Activated naive CD8-positive, alpha-beta T cell treated with anti-CD3 and anti-CD28 coated beads, Interleukin-2, amount 50 U/mL, for 24 hours (primary cell): ENCODE measurements at places on chromosomes 1 and 21.

GRCh38 chr1:116624040-116624439 lies 43.5 kb downstream of the IGSF3 start:
- no peak for DNase-seq
- H3K4me1 ChIP-seq = peaks cover 15% of the 10 kb centered on the region
- H3K4me3 ChIP-seq = no peak overlapping the region
- no peak overlapping the region for H3K27ac ChIP-seq

GRCh38 chr1:47757226-47757975 lies 239.8 kb downstream of the TRABD2B start:
- no peaks in the 10 kb centered on the region for H3K36me3 ChIP-seq
- H3K4me3 ChIP-seq = no peak overlapping the region
- no peaks in the 10 kb centered on the region for H3K4me1 ChIP-seq
- DNase-seq = no peak

GRCh38 chr1:211986628-211987254 lies 48.6 kb downstream of the INTS7 start:
- no peak for DNase-seq
- H3K4me1 ChIP-seq = peaks cover 13% of the 10 kb centered on the region
- no peak overlapping the region for H3K4me3 ChIP-seq
- H3K27ac ChIP-seq = peak overlapping the region; percentile 31
- no peaks in the 10 kb centered on the region for H3K27me3 ChIP-seq
- H3K36me3 ChIP-seq = peaks cover 46% of the 10 kb centered on the region

- no peak overlapping the region for H3K27ac ChIP-seq
- H3K4me3 ChIP-seq = no peak overlapping the region
- no peaks in the 10 kb centered on the region for H3K36me3 ChIP-seq
- no peak for DNase-seq
- no peaks in the 10 kb centered on the region for H3K27me3 ChIP-seq
- no peaks in the 10 kb centered on the region for H3K4me1 ChIP-seq
These were observed 49.0 kb downstream of the MAP3K21 start for GRCh38 chr1:233376382-233377110.

GRCh38 chr1:185559684-185560331 lies 174.4 kb upstream of the HMCN1 start:
- peak overlapping the region; percentile 15 for H3K4me3 ChIP-seq
- peak overlapping the region; percentile 47 for H3K27ac ChIP-seq
- peak; percentile 47 for DNase-seq

DNA sequence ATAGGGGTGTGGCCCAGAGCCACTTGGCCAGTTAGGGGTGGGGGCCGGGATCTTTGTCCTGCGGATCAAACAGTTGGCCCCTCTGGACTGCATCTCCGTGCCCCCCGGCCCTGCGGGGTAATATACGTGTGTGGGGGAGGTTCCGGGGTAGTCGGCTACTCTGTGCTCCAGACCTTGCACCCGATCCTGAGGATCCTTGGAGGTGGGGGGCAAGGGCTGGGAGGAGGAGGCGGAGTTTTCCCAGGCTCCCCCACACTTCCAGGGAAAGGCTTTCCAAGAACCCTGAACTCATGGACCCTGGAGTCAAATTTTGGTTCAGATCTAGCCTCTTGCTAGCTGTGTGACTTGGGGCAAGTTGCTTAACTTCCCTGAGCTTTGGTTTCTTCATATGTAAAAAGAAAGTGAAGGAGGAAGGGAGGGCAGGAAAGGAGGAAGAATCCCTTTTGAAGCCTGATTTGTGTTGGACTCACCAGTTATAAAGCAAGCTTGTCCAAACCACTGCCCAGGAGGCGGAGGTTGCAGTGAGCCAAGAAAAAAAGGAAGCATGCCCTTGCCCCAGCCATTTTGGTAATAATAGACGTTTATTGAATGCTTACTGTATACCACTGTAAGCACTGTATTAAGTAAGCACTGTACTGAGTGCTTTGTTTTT lies 686 bp downstream of the MIIP start:
- H3K27me3 ChIP-seq = no peaks in the 10 kb centered on the region
- H3K4me3 ChIP-seq = peak overlapping the region; percentile 83
- H3K4me1 ChIP-seq = peaks cover 9% of the 10 kb centered on the region
- peaks cover 7% of the 10 kb centered on the region for H3K36me3 ChIP-seq

DNA sequence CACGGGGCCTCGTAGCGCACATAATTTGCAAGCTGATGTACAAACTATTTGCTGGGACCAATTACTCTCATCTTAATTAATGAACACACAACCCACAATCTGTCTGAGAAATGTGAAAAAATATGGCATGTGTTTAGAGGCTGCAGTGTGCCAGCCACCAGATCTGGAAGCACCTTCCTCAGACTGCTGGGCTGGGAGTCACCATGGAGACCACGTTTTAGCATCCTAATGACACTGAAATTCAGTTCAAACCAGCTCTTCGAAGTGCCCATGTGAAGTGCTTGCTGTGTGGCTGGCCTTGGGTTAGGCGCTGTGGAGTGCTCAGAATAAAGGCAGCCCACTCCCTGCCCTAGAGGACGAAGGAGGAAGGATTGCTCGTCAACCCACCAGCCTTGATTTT lies 482.4 kb downstream of the OMA1 start:
- H3K4me3 ChIP-seq = no peak overlapping the region
- DNase-seq = no peak
- H3K36me3 ChIP-seq = no peaks in the 10 kb centered on the region
- H3K4me1 ChIP-seq = no peaks in the 10 kb centered on the region
- no peak overlapping the region for H3K27ac ChIP-seq
- H3K27me3 ChIP-seq = no peaks in the 10 kb centered on the region

- no peaks in the 10 kb centered on the region for H3K36me3 ChIP-seq
- H3K27ac ChIP-seq = no peak overlapping the region
- no peak overlapping the region for H3K4me3 ChIP-seq
- DNase-seq = no peak
These were observed 251.2 kb upstream of the VAMP3 start for GRCh38 chr1:7519861-7520395.

DNA sequence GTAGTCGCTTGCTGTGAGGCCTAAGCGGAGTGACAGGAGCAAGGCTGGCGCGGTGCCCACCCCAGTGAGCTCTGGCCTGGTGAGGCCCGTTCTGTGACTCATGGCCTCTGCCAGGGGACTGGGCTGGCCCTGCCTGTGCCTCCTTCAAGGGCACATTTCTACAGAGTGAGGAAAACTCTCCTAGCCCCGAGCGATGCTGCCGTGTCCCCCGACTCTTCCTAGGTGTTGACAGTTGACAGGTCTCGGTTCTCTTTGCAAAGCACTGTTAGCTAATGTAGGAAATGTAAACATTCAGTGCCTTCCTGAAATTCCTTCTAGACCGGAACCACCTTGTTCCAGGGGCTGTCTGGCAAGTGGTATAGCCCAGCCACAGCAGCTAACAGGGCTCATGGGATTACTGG lies 43.9 kb downstream of the ABCG1 start:
- DNase-seq = no peak
- peaks cover 11% of the 10 kb centered on the region for H3K4me1 ChIP-seq
- no peak overlapping the region for H3K27ac ChIP-seq
- no peak overlapping the region for H3K4me3 ChIP-seq
- no peaks in the 10 kb centered on the region for H3K36me3 ChIP-seq

DNA sequence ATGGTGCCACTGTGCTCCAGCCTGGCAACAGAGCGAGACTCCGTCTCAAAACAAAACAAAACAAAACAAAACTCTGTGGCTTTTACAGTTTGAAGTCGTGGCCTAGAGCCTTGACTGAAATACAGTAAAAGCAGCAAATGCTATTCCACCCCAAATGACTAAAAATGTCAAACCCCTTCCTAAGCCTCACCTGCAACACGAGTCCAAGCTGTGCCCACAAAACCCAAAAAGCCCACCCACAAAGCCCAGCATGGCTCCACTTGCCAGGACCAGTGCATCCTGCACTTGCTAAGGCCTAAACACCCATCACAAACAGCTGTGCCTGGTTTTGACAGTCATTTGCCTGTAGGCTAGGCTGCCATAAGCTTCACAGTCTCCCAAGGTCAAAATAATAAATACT lies 21.3 kb downstream of the VAV3 start:
- peaks cover 61% of the 10 kb centered on the region for H3K4me1 ChIP-seq
- H3K4me3 ChIP-seq = no peak overlapping the region
- H3K27ac ChIP-seq = no peak overlapping the region
- no peaks in the 10 kb centered on the region for H3K27me3 ChIP-seq
- peaks cover 3% of the 10 kb centered on the region for H3K36me3 ChIP-seq
- DNase-seq = no peak

GRCh38 chr1:198893141-198893540 lies 254.3 kb downstream of the PTPRC start:
- H3K27me3 ChIP-seq = no peaks in the 10 kb centered on the region
- no peak for DNase-seq
- H3K4me3 ChIP-seq = no peak overlapping the region
- H3K36me3 ChIP-seq = peaks cover 9% of the 10 kb centered on the region
- H3K4me1 ChIP-seq = peaks cover 11% of the 10 kb centered on the region

- H3K4me3 ChIP-seq = no peak overlapping the region
- H3K4me1 ChIP-seq = no peaks in the 10 kb centered on the region
- peaks cover 4% of the 10 kb centered on the region for H3K27me3 ChIP-seq
- H3K27ac ChIP-seq = no peak overlapping the region
- no peaks in the 10 kb centered on the region for H3K36me3 ChIP-seq
These were observed 122.7 kb downstream of the RGS21 start for GRCh38 chr1:192439373-192440025.

GRCh38 chr1:69568421-69569174 lies 876 bp downstream of the LRRC7 start:
- peak overlapping the region; percentile 67 for H3K27ac ChIP-seq
- H3K36me3 ChIP-seq = peaks cover 1% of the 10 kb centered on the region
- peaks cover 6% of the 10 kb centered on the region for H3K4me1 ChIP-seq
- H3K4me3 ChIP-seq = peak overlapping the region; percentile 71
- DNase-seq = no peak
- peaks cover 32% of the 10 kb centered on the region for H3K27me3 ChIP-seq

- no peak for DNase-seq
- H3K4me3 ChIP-seq = no peak overlapping the region
- no peaks in the 10 kb centered on the region for H3K36me3 ChIP-seq
- H3K4me1 ChIP-seq = no peaks in the 10 kb centered on the region
- H3K27me3 ChIP-seq = no peaks in the 10 kb centered on the region
These were observed 229.2 kb downstream of the RHOU start for GRCh38 chr1:228964178-228965089.

DNA sequence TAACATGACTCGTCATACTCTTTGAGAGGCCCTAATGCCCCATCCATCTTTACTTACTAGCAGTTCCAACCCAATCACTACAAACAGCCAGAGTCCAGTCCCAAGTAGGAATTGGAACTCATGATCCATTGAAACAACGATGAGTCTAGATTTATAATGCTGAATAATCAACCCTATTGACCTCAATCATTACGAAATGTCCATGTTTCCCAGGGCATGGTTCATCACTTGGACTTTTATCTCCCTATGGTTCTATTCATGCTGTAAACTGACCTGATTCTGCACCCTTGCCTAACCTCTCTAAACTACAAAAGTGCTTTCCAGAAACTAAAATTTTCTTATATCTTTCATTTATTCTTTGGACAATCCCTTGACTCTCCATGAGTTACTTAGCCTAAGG lies 840.0 kb upstream of the B3GALT2 start:
- no peaks in the 10 kb centered on the region for H3K27me3 ChIP-seq
- no peak overlapping the region for H3K4me3 ChIP-seq
- peaks cover 2% of the 10 kb centered on the region for H3K4me1 ChIP-seq
- no peaks in the 10 kb centered on the region for H3K36me3 ChIP-seq
- no peak overlapping the region for H3K27ac ChIP-seq

DNA sequence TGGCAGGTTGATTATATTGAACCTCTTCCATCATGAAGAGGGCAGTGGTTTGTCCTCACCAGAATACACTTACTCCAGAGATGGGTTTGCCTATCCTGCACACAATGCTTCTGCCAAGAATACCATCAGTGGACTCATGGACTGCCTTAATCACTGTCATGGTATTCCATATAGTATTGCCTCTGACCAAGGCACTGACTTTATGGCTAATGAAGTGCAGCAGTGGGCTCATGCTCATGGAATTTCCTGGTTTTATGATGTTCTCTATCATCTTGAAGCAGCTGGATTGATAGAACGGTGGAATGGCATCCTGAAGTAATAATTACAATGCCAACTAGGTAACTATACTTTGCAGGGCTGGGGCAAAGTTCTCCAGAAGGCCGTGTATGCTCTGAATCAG lies 16.6 kb upstream of the GBP6 start:
- no peaks in the 10 kb centered on the region for H3K27me3 ChIP-seq
- H3K27ac ChIP-seq = no peak overlapping the region
- no peaks in the 10 kb centered on the region for H3K36me3 ChIP-seq

- no peaks in the 10 kb centered on the region for H3K4me1 ChIP-seq
- no peak for DNase-seq
- H3K36me3 ChIP-seq = peaks cover 3% of the 10 kb centered on the region
- H3K27ac ChIP-seq = no peak overlapping the region
These were observed 20.7 kb downstream of the TRIM62 start for GRCh38 chr1:33161061-33161681.

DNA sequence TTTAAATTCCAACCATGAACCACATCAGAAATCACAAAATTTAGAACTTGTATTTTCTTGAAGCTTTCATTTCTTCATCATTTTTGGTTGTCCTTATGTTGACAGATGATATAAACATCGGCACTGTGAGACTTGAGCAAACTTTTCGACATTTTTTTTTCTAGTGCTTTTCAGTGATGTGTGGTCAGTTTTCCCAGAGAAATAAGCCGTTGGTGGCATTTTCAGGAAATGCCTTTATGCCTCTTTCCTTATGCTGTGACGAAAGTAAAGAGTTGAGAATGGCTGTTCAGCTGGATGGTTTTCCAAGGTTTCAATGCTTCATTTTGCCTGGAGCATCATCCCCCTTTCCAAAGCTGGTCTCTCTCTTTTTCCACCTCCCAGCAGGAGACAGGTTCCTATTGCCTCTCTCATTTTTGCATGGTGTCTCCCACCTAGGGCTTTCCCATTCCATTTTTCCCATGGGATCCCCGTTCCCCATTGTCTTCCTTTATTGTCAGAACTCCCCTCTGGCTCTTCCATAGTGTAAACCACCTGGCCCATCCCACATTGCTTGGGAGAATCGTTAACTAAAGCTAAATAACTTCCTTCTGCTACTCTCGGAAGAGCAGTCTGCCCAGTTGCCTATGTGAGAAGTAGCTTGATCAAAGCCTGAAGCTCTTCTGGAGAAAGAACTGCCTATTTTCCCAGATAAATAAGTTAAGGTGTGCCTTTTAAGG lies 61.4 kb upstream of the DYNLT5 start:
- H3K27me3 ChIP-seq = peaks cover 6% of the 10 kb centered on the region
- no peak overlapping the region for H3K27ac ChIP-seq
- H3K36me3 ChIP-seq = no peaks in the 10 kb centered on the region
- no peak overlapping the region for H3K4me3 ChIP-seq
- DNase-seq = no peak

GRCh38 chr1:185880779-185881333 lies 146.7 kb downstream of the HMCN1 start:
- H3K27me3 ChIP-seq = no peaks in the 10 kb centered on the region
- DNase-seq = no peak
- H3K4me3 ChIP-seq = no peak overlapping the region
- no peaks in the 10 kb centered on the region for H3K4me1 ChIP-seq
- no peaks in the 10 kb centered on the region for H3K36me3 ChIP-seq

DNA sequence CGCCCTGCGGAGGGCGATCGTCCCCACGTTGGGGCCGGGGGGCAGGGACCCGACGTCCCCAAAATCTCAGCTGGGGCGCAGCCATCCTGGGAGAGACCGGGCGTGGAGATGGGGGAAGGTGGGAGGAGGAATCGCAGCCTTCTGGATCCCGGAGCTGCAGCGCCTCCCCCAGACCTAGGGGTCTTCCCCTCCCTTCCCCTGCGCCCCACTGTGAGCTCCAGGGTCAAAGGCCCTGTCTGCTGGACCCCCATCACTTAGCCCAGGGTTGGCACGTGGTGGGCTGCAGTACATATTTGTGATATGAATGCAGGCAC lies 90.2 kb upstream of the VAMP3 start:
- no peaks in the 10 kb centered on the region for H3K4me1 ChIP-seq
- H3K27ac ChIP-seq = no peak overlapping the region
- peak overlapping the region; percentile 61 for H3K4me3 ChIP-seq

GRCh38 chr1:158037008-158037865 lies 43.8 kb downstream of the KIRREL1 start:
- no peak overlapping the region for H3K27ac ChIP-seq
- no peaks in the 10 kb centered on the region for H3K4me1 ChIP-seq
- H3K27me3 ChIP-seq = peaks cover 14% of the 10 kb centered on the region
- no peak for DNase-seq
- no peak overlapping the region for H3K4me3 ChIP-seq
